ENCODE measurements at places on chromosomes 1 and 21. TPM values are rescaled to one million over a fixed set of nuclear protein-coding genes. Genes with fewer than 3 reads are reported as not detected.

GRCh38 chr1:221045842-221046831, 166.9 kb downstream of the HLX start:
- no peak for DNase-seq
- H3K36me3 ChIP-seq = no peaks in the 10 kb centered on the region
- no peak overlapping the region for H3K4me3 ChIP-seq
- no peaks in the 10 kb centered on the region for H3K27me3 ChIP-seq

DNA sequence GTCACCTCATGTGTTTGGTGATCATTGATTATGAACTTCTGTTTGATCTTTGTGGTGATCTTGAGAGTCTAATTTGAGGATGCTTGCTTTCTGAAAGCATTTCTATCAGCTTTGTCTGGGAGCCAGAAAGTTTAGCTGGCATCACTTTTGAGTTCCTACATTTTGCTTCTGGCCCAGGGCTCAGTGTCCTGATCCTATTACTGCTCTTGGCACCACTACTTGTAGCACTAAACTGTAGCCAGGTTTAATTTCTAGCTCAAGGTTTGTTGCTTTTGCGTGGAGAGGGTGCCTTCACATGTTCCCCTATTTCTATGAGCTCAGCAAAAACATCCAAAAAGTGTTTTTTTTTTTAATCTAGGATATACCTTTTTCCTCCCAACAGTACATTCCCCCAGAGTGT, 9.3 kb downstream of the TTC3 start:
- no peak overlapping the region for H3K4me3 ChIP-seq

Gene GBP5
- total RNA-seq = 31.8 TPM

Gene MPZ
- 12.4 TPM for total RNA-seq
